ENCODE measurements at places on chromosomes 3 and 15.

DNA sequence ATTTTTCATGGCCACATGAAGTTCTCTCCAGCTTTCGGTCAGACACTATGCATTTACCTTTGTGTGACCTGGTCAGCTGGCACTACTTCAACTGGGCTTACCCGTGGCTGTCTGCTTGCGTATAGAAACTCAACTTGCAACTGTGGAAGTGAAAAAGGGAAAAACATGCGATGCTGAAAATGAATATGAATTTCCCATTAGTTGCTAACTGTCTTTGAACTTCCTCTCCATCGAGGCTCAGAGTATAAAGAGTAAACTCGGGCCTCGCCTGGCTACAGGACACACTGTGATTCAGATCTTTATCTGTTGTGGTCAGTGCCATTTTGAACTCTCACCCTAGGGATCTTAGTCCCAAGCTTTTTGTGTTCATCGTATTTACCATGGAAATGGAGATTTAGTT is 26.8 kb downstream of the NFKBIZ start:
- no peak for DNase-seq

- DNase-seq, result no peak
Observed at GRCh38 chr15:86919581-86919980, 839.9 kb downstream of the AGBL1 start.

- no peak for DNase-seq
Observed at GRCh38 chr3:81375921-81376320, 385.5 kb downstream of the GBE1 start.

DNA sequence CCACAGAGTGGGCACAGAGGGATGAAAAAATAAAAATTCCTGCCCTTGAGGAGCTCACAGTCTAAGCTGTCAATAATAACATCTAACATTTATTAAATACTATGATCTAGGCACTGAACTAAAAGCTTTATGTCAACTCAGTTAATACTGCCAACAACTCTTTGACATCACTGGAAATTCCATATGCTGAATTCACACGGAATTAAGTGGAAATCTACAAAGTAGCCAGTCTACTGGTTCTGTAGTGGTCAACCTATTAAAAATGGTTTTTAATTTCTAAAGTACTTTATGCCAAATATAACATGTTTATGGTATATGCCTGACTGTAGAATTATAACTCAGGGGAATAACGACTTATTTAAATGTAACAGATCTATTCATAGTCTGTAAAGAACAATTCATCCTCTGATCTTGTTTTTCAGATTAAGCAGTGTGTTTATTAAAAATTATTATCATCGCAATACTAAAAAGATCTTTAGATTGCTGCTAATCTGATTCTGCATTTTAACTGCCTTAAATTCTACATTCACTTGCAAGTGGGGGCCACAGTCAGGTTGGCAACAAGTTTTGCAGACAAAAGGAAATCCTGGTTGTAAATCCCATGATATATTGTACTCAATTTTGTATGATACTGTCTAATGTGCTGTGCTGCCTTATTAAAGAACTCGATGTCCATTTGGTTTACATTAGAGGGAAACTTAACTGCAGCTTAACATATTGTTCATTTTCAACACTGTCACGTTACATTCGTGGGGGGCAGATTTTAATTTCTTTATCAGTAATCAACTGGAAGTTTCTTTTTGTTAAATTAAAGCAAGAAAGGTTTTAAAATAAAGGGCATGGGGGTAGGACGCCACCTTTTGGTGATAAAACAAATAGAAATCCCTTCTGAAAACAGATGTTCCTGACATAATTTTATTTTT is 2.6 kb upstream of the FOXP1 start:
- DNase-seq, result no peak

DNA sequence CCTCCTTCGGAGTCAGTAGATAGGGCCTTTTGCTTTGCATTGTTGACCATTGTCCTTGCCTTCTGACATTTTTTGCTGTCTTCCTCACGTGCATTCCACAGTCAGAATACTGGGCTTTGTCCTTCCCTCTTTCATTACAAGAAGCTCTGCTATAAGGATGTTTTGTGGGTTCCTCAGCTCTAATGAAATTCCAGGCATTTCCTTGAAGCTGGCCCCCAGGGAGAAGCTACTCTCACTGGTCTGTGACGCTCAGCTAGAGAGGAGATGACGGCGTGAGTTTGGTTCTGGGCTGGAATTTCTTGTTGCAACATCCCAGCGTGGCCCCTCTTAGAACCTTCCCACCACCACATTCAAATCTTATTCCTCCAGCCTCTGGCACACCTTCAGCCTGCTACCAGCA is 210.2 kb downstream of the TJP1 start:
- no peak for DNase-seq

DNA sequence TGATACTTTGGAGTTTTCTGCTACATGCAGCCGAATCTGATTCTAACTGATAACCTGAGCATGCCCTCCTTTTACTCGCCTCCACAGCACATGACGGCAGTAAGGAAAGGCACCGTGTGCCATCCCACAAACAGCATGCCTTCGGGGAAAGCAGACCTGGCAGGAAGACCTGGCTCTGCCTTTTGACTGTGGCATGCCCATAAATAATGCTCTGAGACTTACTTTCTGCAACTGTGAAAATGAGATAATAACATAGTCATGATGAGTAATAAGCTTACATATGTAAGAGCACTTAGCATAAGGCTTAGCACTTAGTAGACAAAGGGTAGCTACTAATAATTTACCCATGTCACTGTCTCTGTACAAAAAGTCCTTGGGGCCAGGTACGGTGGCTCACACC is 32.9 kb downstream of the MTHFS start:
- DNase-seq, result no peak

GRCh38 chr3:4548356-4548755 is 55.2 kb downstream of the ITPR1 start:
- no peak for DNase-seq

- no peak for DNase-seq
Observed at GRCh38 chr3:98573181-98573728, 20.2 kb downstream of the CPOX start.

GRCh38 chr3:1406250-1406649 is 313.4 kb downstream of the CNTN6 start:
- no peak for DNase-seq

DNA sequence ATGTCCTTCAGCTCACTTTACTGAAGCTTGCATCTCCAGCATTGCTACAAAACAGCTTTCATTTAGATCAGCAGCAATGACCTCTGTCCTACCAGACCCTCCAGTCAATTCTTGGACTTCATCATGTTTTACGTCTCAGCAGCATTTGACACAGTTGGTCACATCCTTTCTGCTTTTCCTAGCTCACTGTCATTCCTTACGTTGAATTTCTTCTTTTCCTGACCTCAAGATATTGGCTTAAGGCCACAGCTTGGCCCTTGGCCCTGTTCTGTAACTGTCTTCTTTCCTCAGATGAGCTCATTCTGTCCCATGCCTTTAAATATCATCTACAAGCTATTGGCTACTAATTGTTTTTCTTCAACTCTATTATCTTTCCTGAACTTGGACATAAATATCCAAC is 576.2 kb upstream of the KCNMB2 start:
- peak; percentile 18 for DNase-seq

GRCh38 chr3:137692803-137693431 is 71.2 kb upstream of the SOX14 start:
- DNase-seq, result no peak

DNA sequence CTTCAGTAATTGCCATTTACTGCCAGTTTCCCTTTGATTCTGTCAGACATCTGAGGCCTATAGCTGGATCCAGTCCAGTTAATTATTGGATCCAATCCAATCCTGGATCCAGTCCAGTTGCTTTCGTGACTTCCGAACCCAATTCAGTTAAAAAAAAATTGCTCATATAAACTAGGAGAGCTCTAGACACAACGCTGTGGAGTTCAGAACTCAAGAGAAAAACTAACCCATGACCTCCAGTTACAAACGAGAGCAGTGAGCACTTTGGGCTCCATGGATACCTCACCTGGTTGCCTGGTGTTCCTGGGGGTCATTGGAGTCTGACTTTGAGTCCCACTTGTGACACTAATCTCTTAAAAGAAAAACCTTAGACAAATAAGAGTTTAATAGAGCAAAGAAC is 269.8 kb downstream of the THSD4 start:
- DNase-seq, result no peak

- DNase-seq, result no peak
Observed at GRCh38 chr15:45134682-45135604, 5.1 kb downstream of the DUOX1 start.

- no peak for DNase-seq
Observed at GRCh38 chr3:78798266-78798832, 969.4 kb downstream of the ROBO1 start.

- peak; percentile 5 for DNase-seq
Observed at GRCh38 chr15:65393557-65393956, 15.8 kb upstream of the IGDCC3 start.

GRCh38 chr3:120664926-120665325 is 17.1 kb downstream of the HGD start:
- no peak for DNase-seq

DNA sequence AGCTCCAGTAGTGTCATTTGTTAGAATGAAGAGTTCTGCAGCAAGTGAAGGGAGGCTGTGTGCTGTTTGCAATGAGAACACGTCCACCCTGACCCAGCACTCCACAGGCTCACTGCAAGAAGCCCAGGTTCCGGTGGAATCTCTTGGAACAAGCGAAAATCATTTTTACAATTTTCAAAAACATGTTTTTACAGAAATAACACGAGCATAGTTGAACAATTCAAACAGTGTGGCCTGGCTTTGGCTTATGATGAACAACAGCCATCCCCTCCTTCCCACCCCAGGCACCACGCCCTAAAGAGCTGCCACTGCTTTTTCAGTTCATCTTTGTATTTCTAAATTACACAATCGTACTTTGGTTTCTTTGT is 59.5 kb upstream of the KY start:
- DNase-seq, result no peak

DNA sequence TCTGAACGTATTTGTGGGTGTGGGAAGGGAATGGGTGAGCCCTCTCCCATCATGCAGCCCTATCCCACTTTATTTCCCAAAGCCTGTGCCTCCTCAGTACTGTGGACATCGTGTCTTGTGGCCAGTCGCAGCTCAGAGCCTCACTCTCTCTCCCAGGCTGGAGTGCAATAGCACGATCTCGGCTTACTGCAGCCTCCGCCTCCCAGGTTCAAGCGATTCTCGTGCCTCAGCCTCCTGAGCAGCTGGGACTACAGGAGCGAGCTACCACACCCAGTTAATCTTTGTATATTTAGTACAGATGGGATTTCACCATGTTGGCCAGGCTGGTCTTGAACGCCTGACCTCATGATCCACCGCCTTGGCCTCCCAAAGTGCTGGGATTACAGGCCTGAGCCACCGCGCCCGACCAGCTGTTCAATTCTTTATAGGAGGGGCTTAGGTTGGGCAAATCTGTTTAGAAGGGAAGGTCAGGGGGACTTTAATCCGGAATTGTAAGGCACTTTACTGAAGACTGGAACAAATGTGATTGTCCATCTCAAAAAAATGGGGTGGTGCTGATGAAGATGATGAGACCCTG is 42.7 kb upstream of the BDH1 start:
- DNase-seq, result no peak

All from left ventricle myocardium inferior (tissue), 1 donor.